ENCODE measurements at places on chromosomes 7 and 10.

- no peak for DNase-seq
Measured at GRCh38 chr7:43528576-43529354, 54.1 kb upstream of the STK17A start.

- no peak for DNase-seq
Measured at GRCh38 chr10:70830164-70830563, 14.4 kb downstream of the SGPL1 start.

DNA sequence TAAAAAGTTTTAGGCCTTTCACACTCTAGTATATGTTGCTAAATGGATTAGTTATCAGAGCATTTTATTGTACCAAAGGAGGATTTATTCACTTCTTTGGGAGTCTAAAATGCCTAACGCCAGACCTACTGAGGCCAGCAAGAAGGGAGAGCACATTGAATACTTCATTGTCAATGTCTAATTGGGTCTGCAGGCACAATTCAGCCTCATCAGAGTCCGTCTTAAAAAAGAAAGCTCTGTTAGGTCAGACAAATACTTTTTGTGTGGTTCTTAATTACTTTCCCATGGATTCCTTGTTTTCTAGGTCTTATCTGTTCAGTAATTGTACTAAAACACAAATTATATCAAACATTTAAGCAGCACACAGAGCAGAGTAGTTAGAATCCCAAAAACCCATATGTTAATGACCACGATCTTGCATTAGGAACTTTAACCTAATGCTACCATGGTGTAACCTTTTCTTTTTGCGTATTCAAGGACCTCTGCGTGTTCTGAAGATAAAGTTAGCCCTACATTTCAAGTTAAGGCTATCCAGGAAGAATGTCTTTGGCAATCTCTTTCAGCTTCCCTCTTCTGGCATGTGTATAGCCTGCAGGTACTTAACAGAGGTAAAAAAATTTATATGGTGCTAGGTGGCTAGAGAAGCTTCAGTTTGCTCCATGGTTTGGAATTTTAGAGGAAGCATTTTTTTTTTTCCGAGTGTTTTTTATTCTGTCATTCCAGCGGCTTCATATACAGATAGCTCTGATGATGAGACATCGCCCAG lies 45.7 kb upstream of the STRIP2 start:
- no peak for DNase-seq

- no peak for DNase-seq
Measured at GRCh38 chr7:142434666-142435167, 176.9 kb upstream of the PRSS58 start.

DNA sequence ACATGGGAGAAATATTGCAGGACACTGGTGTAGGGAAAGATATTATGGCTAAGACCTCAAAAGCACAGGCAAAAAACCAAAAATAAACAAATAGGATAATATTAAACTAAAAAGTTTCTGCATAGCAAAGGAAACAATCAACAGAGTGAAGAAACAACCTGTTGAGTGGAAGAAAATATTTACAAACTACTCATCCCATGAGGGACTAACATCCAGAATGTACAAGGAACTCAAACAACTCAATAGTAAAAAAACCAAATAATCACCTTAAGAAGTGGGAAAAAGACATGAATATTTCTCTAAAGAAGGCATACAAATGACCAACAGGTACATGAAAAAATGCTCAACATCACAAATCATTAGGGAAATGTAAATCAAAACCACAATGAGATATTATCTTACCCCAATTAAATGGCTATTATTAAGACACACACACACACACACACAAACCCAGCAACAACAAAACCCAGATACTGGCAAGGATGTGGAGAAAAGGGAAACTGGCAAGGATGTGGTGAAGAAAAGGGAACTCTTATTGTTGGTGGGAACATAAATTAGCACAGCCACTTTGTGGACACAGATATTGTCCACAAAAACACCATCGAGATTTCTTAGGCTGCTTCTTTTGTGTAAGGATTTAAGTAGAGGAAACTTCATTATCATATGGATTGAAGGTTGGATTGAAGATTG lies 9.8 kb upstream of the RAB18 start:
- no peak for DNase-seq

DNA sequence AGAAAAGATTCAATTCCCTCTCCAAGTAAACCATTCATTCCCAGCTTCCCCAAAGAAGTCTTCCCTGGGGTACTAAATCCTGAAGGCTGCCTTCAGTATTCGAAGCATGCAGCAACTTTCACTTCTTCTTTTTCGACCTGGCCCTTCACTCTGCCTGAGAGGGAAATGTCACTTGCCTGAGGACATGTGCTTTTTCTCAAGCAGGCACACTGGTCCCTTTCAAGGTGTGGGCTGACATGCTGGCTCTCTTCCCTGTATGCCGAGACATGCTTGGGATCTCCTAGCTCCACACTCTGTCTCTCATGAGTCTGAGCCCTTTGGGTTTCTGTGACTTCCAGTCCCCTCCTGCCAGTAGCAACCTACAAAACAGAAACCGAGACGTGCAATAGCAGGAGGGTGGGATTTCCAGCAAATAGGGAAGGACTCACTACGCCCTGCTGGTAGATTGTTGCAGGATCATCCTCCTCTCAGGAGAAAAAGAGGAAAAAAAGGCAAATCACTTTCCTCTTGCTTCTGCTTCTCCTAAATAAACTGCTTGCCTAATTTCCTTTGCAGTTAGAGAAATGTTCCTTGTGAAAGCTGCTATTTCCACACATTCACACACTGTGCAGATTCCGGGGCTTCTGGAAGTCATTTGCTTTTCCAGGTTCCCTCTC lies 33.5 kb downstream of the FIGNL1 start:
- DNase-seq, result no peak

- DNase-seq, result no peak
Measured at GRCh38 chr10:51983481-51983880, 284.1 kb upstream of the CSTF2T start.

DNA sequence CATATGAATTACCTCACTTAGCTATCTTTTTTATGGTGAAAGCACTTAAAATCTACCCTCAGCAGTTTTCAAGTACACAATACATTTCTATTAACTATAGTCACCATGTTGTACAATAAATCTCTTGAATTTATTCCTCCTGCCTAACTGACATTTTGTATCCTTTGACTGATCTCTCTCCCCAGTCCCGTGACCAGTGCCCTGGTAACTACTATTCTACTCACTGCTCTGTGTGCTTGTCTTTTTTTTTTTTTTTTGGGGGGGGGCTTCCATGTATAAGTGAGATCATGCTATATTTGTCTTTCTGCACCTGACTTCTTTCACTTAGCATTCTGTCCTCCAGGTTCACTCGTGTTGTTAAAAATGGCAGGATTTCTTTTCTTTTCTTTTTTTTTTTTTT lies 11.4 kb upstream of the GAD2 start:
- no peak for DNase-seq

- no peak for DNase-seq
Measured at GRCh38 chr7:128915271-128915819, 4.8 kb upstream of the KCP start.
